Heart left ventricle (tissue), 16 donors: ENCODE measurements at places on chromosomes 13 and 19.
A peak's percentile ranks its signal among the peaks of the same experiment; 100 is the strongest.

- no peak for DNase-seq
Observed at GRCh38 chr13:34035676-34036325, 217.9 kb downstream of the RFC3 start.

DNA sequence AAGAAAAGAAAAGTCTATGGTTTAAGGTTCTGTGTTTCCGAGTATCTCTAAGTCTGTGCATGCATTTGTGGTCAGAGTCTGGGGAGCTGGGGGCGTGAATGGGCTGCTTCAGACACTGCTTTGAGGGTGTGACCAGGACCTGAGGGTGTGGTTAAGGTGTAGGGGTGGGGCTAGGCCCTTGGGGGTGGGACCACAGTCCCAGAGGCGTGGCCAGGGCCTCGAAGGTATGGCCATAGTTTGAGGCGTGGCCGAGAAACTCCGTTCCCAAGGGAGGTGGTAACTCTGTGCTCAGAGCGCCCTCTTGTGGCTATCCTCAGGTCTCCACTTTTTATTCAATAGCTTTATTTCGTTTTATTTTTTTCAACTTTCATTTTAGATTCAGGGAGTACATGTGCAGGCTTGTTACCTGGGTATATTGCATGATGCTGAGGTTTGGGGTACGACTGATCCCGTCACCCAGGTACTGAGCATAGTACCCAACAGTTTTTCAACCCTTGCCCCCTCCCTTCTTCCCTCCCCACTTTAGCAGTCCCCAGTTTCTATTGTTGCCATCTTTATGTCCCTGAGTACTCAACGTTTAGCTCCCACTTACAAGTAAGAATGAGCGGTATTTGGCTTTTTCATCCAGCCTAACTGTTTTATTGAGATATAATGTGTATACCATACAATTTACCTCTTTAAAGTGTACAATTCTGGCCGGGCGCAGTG lies 7.0 kb upstream of the CBLC start:
- DNase-seq: peak; percentile 90

DNA sequence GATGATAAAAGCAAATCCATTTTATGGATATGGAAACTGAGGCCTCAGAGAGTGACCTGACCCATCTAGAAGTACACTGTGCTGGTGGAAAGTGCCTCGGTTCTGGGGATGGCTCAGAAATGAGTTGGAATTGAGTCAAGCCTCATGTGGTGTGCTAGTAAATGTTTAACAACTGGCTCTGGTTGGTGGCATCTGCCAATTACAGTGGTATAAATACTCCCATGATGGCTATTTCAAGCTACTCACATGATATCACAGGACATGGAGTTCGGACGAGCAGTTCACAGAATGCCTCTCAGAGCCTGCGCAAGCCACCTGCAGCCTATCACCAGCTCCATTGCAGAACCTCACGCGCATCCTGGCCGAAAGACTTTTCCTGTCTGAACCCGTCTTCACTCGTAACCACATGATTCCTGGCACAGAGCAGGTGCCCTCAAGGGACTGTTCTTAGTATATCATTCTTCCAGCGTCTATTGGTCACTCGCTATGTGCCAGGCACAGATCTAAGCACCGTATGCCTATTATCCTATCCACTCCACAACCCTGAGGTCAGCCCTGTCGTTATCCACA lies 9.1 kb downstream of the TMEM150B start:
- no peak for DNase-seq

- DNase-seq: no peak
Observed at GRCh38 chr13:111239764-111240670, 80.4 kb upstream of the TEX29 start.

GRCh38 chr13:39105110-39105509 lies 66.9 kb downstream of the NHLRC3 start:
- no peak for DNase-seq

DNA sequence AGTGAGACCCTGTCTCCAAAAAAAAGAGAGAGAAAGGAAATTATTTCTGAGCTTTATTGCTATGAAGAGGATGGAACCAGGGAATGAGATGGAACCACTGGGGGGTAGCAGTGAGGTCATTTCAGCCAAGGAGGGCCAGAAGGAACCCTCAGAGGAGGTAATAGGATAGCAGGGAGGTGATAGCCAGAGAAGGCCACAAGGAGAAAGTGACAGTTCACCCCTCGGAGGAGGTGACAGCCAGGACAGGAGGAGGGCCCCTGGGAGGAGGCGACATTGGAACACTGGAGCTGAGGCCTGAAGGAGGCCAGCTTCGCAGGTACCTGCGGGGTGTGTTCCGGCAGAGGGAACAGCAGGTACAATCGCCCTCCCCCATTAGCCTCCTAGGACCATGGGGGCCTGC lies 675 bp upstream of the PGPEP1 start:
- DNase-seq: no peak

DNA sequence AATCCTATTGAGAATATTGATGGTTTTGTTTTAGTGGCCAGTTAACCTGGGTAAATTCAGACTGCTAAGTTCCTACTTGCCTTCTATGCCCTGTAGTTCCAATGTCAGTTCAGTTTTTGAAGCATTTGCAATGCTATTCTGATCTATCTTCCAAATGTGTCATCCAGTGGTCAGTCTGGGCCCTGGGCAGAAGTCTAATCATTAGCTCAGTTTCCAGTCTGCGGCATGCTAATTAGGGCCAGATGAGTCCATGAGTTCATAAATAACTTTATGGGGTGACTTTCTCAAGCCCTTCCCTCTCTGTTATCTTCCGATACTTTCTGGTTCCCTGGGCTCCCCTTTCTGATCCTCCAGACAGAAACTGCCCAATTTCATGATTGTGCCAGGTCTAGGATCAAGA lies 32.7 kb downstream of the FAM187B start:
- no peak for DNase-seq

DNA sequence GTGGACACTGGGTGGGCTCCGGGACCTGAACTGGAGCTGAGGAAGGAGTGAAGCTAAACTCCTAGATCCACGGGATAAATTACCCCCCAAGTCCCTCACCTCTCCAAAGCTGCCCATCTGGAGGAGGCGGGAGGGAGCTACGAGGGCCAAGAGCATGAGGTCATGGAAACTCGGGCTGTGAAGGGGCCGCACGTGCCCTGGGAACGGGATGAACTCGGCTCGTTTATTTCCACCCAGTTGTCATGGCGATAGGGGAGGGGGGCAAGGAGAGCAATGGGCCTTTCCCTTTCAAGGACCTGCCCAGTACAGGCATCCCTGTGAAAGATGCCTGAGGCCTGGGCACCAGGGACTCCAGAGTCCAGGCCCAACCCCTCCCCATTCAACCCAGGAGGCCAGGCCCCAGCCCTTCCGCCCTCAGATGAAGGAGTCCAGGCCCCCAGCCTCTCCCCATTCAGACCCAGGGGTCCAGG lies 3.8 kb downstream of the PPP1R12C start:
- DNase-seq: peak; percentile 94

GRCh38 chr19:835210-835810 lies 5.5 kb upstream of the PRTN3 start:
- no peak for DNase-seq

DNA sequence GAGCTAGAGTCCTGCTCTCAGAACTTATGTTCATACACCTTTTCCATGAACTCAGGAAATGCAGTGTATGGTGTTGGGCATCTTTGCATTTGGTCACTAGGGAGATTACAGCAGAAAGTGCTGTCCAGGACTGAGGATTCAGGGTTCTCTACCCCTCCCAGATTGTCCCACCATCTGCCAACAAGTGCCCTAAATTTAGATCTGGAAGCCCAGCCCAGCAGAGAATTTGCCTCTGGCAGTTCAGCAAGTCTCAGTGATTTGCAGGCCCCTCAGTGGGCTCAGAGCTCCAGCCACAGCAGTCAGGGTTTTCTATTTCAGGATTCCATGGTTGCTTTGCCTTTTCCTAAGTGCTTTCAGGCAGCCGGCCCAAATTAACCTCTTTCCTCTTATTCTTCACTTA lies 23.4 kb downstream of the CNFN start:
- DNase-seq: no peak

GRCh38 chr13:62663767-62664166 lies 1248.1 kb upstream of the PCDH20 start:
- DNase-seq: no peak

- DNase-seq: no peak
Observed at GRCh38 chr13:94711561-94712286, 621 bp downstream of the SOX21 start.

DNA sequence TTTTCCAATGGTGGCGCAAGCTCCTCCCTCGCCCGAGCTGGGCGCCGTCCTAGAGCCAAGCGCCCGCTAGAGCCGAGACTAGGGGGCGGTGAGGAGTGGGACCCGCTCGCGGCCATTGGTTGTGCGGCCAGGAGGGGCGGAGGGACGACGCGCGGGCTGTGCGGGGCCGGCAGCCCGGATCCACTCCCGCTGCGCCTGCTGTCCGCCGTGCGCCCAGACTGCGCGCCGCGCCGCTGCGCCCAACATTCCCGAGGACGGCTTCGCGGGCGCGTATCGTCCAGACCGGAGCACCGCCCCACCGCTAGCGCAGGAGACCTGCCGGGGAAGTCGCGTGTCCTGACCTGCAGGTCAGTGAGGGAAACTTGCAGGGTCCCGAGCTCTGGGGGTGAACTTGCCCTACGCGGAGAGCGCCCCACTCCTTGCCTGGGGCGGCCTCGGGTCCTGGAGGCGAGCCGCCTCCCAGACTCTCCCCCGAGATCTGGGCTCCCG lies at the start of gene SERTM1:
Gene SERTM1 (plus strand): TSS at position 183 of the 489 bp plus-strand sequence. CDS start 21,059 bp downstream, outside the sequence.
- no peak for DNase-seq

DNA sequence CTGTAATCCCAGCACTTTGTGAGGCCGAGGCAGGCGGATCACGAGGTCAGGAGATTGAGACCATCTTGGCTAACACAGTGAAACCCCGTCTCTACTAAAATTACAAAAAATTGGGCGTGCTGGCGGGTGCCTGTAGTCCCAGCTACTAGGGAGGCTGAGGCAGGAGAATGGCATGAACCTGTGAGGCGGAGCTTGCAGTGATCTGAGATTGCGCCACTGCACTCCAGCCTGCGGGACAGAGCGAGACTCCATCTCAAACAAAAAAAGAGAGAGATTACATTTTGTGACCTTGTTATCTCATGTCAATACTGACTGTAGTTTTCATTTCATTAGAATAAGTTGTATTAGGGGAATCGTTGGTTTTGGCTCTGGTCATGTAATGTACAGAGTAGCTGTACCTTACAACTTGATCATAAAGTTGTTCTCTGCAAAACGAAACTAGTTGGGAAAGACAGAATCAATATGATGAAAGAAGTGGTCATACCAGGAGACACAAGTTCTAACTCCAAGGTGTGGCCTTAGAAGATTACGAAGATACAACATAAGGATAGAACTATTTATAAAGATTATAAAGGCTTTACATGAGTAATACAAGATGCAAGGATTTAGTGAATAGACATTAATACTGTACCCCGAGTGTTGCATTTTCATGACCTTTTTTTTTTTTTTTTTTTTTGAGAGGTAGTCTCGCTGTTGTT lies 15.3 kb downstream of the TMEM38A start:
- DNase-seq: no peak

GRCh38 chr13:33235078-33235477 lies 50.5 kb downstream of the STARD13 start:
- no peak for DNase-seq

DNA sequence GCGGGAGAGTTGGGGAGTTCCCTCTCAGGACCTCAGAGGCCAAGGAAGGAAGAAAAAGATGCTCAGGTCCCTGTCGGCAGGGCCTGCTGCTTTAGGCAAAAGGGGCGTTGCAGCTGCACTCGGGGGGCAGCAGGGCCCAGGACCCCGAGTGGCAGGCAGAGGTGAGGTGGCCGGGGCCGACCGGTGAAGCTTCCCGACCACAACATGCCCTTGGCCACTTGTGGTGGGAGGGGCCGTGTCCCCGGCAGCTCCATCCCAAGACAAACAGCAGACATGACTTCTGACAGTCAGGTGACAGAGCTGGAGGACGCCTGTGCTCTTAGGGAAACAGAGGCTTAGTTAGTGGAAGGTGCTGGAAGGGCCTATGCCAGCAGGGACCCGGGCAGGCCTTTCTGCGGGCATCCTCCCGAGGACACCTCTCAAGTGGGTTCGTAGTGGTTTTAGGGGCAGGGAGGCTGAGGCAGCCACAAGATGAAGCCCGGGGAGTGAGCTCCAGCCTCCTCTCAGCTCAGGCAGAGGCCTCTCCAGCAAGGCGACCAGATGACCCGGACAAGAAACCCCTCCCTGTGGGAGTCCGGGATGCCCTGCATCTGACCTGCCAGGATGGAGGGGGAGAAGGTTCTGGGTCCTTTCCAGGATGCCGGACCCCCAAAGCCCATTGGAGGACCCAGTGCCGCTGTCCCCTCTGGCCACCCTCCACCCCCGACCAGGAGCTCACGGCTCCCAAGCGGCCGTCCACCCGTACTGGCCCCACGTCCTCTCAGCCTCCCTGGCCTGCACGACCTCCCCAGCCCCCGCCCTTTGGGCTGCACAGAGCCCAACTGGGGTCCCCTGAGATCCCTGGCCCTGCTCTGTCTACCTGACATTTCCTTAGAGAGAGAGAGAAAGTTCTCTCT lies 24.2 kb downstream of the BTBD2 start:
- DNase-seq: no peak

DNA sequence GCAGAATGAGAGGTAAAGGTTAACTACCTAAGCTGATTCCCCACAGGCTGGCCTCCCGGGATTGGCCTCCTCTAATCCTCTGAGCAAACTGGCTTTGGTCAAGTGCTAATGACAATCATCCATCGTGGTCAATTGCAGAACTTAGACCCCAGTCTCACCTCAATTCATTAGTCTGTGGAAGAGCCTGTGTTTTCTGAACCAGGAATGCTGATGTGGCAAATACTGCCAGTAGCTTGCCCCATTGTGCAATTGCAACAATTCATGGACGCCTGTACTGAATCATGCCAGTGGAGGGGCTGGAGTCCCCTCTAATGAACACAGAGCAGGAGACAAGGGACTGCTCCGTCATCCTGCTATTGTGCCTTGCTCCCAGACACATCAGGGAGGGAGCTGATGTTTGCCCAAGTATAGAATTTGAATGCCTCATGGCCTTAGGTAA lies 1256.5 kb downstream of the EFNB2 start:
- no peak for DNase-seq

DNA sequence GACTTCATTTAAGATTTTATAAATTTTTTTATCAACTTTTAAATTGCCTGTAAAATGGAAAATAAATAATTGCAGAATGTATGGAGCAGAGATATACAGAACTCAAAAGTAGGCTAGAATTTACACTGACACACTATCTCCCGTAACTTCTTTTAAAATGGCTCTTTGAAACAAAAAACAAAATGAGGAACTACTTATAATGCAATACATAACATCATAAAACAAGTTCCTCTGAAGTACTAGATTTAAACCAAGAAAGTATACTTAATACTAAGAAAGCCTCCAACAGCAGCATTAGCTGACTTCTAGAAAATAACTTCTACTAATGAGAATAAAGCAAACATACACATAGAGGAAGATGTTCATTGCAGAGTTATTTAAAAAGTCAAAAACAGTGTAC lies 17.0 kb downstream of the RBM26 start:
- no peak for DNase-seq
